ENCODE measurements at places on chromosomes 16 and 17. TPM values are rescaled to one million over a fixed set of nuclear protein-coding genes. Genes with fewer than 3 reads are reported as not detected.

Gene KRT17
- 1.6 TPM for total RNA-seq

Gene RCVRN
- total RNA-seq, result not detected

Gene APOH
- not detected for total RNA-seq

DNA sequence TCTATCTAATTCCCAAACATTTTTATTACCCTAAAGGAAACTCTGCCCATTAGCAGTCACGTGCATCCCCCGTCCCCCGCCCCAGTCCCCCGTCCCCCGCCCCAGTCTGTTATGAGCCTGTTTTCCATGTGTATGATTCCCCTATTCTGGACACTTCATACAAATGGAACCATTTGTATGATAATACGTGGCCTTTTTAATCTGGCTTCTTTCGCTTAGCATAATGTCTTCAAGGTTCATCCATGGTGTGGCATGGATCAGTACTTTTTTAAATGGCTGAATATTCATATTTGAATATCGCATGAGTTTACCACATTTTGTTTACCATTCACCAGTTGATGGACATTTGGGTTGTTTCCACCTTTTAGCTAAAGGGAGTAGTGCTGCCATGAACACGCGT, 49.5 kb downstream of the DNAH2 start:
- no peak for DNase-seq

- DNase-seq, result no peak
Measured at GRCh38 chr17:74864297-74864865, 4.7 kb upstream of the GRIN2C start.

GRCh38 chr17:78322858-78323455, 36.9 kb downstream of the SOCS3 start:
- no peak for DNase-seq

- peak; percentile 48 for DNase-seq
Measured at GRCh38 chr16:81437865-81438264, 6.7 kb upstream of the CMIP start.

Measured in HT1080 (cell line).